ENCODE measurements at places on chromosomes 6 and 20.

DNA sequence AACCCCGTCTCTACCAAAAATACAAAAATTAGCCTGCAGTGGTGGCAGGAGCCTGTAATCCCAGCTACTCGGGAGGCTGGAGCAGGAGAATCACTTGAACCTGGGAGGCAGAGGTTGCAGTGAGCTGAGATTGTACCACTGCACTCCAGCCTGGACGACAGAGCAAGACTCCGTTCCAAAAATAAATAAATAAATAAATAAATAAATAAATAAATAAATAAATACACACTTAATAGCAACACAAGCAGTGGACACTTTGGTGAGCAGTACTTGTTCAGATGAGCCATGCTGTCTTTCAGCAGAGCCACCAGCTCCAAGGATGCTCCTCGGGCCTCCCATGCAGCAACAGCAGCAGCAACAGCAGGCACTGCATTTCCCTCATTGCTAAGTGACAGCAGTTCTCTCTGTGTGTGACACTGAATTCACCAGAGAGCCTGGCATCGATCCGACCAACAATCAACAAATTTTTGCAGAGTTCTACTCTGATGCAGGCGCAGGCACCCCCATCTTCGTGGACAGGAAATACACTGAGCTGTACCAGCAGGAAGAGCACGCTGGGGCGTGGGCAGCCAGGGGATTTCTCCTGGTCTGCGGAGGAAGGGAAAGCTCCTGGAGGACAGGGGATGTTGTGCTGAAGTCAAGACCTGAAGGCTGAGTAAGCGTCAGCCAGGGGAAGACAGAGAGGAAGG, 54.0 kb upstream of the SNX9 start:
- DNase-seq, result no peak

- no peak for DNase-seq
Observed at GRCh38 chr6:113920663-113921267, 50.2 kb downstream of the HDAC2 start.

DNA sequence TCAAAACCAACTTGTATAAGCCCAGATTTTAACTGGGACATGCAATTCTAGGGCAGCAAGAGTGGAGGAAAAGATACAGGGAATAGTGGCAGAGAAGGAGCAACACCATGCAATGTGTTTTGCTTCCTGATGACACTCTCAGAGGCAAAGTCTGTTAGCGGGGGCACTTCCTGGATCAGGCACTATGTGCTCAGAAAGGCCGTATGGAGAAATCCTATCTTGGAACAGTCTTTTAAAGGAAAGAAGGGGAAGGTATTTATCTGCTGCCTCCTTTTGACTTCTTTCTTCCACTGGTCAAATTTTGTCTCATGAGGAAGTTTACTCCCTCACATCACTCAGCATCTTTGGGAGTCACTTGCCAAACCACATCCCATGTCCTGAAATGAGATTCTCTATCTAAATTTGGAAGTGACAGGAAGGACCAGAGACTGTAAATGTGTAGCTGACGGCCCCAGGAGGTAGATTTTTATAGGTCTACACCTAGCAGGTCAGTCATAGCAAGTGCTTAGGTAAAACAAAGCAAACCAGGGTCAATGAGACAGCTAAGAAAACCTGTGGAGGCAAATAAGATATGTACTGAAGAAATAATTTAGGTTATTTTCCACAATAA, 91.7 kb upstream of the ELOVL5 start:
- no peak for DNase-seq

GRCh38 chr20:19018881-19019280, 193.6 kb upstream of the SLC24A3 start:
- no peak for DNase-seq

DNA sequence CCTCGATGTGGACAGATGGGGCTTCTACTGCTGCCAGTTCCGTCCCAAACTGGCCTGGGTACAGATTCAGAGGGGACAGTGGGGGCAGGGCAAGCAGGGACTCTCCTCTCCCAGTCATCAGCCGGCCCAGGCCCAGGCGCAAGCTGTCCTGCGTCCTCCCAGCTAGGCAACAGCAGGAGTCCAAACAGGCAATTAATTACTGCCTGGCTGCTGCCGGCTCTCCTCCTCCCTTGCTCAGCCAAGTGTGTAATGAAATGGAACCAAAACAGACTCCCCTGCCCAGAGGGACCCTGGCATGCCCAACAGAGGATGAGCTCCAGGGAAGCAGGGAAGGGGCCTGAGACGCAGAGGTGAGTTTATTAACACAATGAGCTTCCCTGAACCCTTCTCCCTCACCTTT, 17.8 kb upstream of the SLC32A1 start:
- no peak for DNase-seq

DNA sequence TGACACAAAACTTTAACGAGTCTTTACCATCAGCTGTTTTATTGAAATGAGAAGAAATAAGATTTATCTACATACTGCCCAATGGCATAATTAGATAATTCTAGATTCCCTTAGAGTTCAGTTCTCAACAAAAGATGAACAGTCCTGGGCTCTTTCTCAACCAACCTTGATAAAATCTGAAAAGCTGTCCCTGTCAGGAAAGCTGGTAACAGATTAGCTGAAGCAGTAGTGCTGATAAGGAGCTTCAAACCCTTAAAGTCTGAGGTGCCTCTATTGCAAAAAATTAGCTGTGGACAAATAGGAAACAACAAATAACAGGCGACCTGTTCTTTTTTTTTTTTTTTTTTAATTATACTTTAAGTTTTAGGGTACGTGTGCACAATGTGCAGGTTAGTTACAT, 35.9 kb upstream of the FAM135A start:
- DNase-seq, result no peak

Measured in stimulated activated CD8-positive, alpha-beta memory T cell treated with anti-CD3 and anti-CD28 coated beads, Interleukin-7, amount 100 ng/mL, for 1 hour (primary cell).